ENCODE measurements at places on chromosomes 6 and 20.

DNA sequence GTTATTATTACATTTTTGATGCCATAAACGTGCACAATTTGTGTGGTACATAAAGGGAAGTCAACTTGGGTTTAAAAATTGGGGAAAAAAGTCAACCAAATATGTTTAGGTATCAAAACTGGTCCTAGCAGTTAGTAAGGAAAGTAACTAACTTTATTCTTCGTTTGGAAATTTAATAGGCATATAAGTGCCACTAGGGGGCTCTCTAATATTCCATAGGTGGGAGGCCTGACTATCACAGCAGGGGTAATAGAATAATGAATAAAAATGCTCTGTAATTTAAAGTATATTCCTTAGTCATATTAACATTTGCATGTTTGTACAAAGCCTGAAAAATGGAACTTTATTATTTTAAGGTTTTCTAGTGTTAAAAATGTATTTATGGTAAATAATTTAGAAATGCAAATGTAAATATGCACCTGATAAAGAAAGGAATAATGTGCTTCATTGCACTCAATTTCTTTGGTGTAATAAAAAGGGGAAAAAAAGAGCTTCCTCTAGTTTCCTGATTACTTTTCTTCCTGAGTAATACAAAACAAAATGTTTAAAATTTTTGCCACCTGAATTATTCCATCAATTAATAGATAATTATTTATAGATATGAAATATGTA is 125.7 kb upstream of the HDAC2 start:
- DNase-seq: peak; percentile 3

DNA sequence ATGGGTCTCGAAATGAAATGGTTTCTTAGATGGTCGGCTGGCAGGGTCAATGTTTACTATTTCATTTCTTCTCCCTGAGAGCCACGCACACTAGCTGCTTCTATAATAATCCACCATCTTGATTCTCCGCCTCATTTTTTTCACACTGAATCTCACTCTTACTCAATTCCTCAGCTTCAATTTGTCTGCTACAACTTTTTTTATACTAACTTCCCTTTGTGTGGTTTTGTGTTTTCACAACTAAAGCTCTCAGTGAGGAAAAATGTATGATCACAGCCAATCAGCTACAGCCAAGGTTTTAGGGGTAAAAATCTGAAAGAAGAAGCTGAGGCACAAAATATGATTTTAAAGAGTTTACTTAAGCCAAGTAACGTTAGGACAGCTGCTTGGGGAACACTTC is 1309.4 kb downstream of the EPHA7 start:
- DNase-seq: no peak

GRCh38 chr20:45798935-45799642 is 7.3 kb downstream of the DNTTIP1 start:
- DNase-seq: peak; percentile 53

GRCh38 chr6:143078468-143079324 is 18.0 kb downstream of the AIG1 start:
- DNase-seq: no peak

DNA sequence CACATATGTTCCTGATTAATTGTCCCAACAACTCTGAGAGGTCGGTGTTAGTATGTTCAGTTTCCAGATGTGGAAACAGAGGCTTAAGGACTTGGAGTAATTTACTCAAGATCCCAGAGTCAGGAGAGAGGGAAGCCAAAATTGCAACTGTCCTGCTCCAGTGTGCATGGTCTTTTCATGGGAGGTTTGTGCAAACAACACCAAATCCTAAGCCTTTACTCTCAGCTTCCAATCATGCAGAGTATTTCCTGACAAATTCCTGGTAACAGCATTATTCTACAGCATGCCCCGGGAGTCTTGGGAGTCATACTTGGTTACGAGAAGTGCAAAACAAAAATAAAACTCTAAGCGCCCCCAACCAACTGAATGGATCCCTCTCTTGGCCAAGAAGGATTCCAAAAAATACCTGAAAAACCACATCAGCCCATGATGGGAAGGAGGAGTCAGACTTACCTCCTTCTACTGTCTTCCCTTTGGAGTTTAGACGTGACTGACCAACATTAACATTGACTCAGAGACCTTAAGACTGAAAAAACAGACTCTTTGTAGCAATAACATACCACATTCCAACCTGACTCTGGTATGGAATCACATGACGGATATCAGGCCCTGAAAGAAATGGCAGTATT is 30.8 kb upstream of the PPP1R3G start:
- no peak for DNase-seq

DNA sequence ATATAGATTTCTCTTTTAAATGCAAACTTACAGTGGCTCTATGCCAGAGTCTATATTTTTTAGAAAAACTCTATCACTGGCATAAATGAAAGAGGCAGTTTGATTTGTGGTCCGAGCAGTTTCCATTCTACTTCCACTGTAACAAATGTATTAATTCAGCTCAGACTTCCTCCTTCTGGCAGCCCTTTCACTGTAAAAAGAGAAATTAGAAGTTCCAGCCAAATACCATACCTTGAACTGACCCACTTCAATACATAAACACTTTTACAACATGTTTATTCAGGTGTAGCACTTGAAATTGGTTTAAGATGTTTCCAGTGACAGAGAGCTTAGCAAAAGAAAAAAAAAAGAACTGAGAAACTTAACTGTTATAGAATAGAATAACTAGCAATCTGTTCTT is 99.3 kb downstream of the BMP5 start:
- DNase-seq: no peak

DNA sequence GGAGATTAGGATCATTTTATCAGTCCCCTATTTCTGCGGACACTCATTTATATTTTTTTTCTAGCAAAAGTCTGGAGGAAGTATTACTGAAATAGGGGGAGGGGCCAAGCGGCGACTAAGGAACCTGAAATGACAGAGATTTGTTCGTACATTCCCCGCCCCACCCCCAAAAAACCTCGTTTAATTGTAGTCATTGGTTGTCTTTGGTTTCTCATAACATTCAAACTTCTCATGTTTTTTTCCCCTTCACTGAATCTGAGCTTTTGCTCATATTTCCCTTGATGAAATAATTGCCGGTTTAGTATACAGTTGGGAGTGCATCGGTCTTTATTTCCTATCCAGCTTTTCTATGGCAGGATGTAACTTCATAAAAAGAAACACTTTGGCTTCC is 768 bp upstream of the FYN start:
- DNase-seq: peak; percentile 24

GRCh38 chr6:11021003-11021402 is 23.1 kb downstream of the ELOVL2 start:
- DNase-seq: no peak

DNA sequence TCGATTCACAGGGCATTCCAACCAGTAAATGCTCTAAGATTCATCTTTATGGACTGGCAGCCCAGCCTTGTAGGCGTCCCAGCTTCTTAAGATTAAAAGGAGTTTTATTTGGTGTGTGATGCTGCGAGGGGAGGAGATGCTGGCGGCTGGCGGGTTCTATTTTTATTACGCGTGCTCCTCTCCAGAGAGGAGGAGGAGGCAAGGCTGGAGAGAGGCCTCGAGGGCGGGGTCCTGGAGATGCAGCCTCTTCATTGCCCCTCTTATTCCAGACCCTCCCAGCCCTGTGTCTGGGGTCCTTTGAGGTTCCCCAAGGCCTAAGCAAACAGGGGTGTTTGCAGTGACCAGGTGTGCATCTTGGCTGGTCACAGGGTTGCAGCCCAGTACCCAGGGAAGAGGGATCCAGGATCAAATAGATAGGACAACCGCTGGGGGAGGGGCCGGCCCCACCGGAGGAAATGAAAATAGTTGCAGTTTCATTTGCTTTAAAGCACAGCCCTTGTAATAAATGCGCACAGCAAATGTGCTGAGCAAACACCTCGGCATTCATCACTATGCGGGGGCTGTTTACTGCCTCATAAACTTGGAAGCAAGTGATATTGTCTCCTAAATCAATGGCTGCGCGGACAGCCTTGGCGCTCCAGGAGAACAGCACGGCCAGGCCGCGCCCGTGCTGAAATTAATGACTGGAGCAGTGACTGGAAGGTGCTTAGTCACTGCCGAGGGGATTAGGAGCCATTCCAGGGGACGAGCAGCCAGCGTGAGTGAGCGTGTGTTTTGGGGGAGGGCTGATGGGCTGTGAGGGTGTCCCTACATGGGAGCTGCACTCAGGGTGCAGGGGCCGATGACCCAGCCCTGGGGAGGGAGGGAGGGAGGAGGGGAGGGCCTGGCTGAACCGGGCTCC is 83.0 kb downstream of the TMEM242 start:
- DNase-seq: no peak

- no peak for DNase-seq
Measured at GRCh38 chr20:40925829-40926510, 102.7 kb upstream of the TOP1 start.

DNA sequence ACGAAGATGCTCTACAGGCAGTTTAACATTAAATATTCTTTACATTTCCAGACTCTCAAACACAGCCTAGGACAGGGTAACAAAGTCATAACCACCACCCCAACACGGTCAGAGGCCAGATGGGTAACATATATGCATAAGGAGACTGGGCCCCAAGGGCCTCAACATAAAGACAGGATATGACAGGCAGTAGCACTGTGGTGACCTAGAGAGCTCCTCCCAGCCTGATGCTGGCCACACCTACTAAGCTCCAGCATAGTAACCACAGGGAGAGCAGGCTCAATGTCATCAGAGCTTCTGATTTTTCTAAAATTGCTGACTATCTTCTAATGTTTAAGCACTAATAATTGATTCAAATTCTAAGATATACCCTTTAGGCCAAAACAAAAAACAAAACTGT is 21.7 kb downstream of the SMLR1 start:
- no peak for DNase-seq

- DNase-seq: no peak
Measured at GRCh38 chr20:46962452-46963195, 68.0 kb downstream of the EYA2 start.

GRCh38 chr20:47574616-47575364 is 73.1 kb downstream of the NCOA3 start:
- DNase-seq: peak; percentile 20

DNA sequence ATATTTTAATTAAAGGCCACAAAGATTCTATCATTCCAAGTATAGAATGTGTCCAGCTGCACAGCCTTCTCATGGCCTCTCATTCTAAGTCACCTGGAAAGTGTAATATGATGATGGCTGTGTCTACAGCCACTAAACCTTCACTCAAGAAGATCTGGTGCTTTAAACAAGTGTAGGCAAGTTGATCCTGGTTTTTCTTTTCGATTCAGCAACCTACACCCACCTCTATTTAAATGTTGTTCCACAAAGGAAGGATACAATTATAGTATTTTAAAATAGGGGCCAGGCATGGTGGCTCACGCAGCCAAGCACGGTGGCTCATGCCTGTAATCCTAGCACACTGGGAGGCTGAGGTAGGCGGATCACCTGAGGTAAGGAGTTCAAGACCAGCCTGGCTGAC is 25.5 kb upstream of the DST start:
- no peak for DNase-seq

DNA sequence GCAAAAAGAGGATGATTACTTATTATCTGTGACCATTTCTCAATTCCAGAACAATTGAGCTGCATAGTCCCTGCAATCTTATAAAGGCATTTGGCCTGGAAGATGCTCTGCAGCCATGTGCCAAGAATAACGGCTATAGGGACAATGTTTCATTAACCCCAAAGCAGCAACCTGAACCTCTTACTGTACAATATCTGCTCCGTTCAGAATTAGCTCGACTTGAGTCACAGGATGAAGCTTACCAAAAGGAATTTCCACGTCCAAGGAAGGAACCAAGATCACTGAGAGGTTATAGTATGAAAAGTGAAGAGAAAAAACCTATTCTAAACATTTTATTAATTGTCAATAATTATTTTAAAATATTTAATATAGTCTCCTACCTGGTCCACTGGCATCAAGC is 167.3 kb upstream of the GMDS start:
- DNase-seq: no peak

DNA sequence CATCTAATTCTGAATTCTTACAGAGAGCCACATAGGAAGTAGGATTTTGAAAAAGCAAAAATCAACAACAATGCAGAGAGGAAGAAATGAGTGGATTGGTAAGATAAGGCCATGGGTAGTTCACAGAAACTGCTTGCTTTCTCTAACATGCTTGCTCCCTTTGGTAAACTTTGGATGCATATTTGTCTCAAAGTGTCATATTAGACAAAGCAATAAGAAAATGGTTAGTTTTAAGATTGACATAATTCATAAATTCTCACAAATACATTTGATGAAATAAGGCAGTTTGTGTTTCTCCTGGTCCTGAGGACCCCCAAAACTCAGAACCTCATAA is 31.7 kb downstream of the UTRN start:
- no peak for DNase-seq

- no peak for DNase-seq
Measured at GRCh38 chr6:70131528-70131927, 171.4 kb downstream of the COL9A1 start.

GRCh38 chr6:100504786-100505737 is 40.3 kb upstream of the SIM1 start:
- DNase-seq: no peak

- peak; percentile 51 for DNase-seq
Measured at GRCh38 chr20:17856024-17856564, 112.5 kb downstream of the SNX5 start.

GRCh38 chr6:148892247-148892646 is 145.4 kb downstream of the UST start:
- no peak for DNase-seq

Data from memory B cell (primary cell).